ENCODE measurements at places on chromosomes 6 and 20. TPM values are rescaled to one million over a fixed set of nuclear protein-coding genes. Genes with fewer than 3 reads are reported as not detected.

GRCh38 chr20:11511821-11512220 lies 405.9 kb upstream of the BTBD3 start:
- DNase-seq: no peak

- no peak for DNase-seq
Measured at GRCh38 chr20:50398471-50398820, 111.7 kb upstream of the PTPN1 start.

- peak; percentile 31 for DNase-seq
Measured at GRCh38 chr6:41527721-41528408, 18.3 kb upstream of the FOXP4 start.

RBPJL gene
- total RNA-seq: not detected

LY6G5B gene
- 14.1 TPM for total RNA-seq

EYS gene
- not detected for total RNA-seq

ARFGEF3 gene
- 11.9 TPM for total RNA-seq

PTCRA gene
- not detected for total RNA-seq

Data from transverse colon (tissue), 4 donors.